NCI-H226 (cell line): ENCODE measurements at places on chromosomes 16 and 17.
A peak's percentile ranks its signal among the peaks of the same experiment; 100 is the strongest.

GRCh38 chr17:67646472-67646871 is 71.3 kb upstream of the NOL11 start:
- DNase-seq = no peak

- no peak for DNase-seq
Measured at GRCh38 chr17:78766743-78767294, 15.3 kb downstream of the CYTH1 start.

- DNase-seq = no peak
Measured at GRCh38 chr16:83302853-83303252, 504.9 kb upstream of the HSBP1 start.

GRCh38 chr17:1060991-1061390 is 64.1 kb downstream of the TIMM22 start:
- peak; percentile 95 for DNase-seq

DNA sequence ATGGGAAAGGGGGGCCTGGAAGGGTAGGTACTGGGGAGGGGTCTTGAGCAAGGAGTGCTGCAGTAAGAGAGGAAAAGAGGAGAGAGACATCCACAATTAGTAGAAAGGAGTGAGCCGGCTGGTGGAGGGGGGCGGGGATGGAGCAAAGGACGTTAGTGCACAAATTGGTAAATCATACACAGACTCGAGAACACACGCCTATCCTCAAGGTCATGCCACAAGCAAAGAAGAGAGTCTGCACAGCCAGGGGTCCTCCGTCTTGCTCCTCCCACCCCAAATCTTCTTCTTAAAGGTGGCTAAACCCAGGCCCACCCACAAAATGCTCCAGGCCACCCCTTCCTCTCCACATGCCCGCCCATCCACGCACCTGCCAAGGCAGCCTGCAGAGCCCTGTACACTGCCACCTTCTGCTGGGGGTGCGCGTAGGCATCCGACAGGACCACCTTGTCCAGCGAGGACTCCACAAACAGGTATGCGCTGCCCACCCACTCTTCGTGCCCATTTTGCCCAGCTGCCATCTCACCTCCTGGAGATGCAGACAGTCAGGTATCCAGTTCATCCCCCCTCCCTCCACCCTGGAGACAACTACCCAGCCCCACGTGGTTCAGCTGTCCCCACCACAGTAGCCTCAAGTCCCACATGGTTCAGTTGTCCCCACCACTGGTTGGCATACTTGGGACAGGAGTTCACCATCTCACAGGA is 3.4 kb downstream of the TRADD start:
- DNase-seq = no peak

DNA sequence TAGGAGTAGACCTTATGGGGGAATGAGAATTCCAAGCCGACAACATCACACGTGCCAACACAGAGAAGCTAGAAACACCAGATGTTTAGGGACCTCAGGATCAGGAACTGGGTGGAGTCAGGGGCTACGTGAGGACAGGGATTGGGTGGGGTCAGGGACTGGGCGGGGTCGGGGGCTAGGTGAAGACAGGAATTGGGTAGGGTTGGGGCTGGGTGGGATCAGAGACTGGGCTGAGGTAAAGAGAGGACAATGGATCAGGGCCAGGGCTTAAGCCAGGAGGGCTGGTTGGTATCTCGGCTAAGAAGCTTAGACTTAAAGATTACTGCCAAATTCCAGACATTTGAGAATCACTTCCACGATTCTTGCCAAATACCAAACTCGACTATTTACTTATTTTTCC is 11.6 kb downstream of the TEKT5 start:
- DNase-seq = peak; percentile 14

- DNase-seq = no peak
Measured at GRCh38 chr16:26102369-26102768, 410.6 kb downstream of the HS3ST4 start.

DNA sequence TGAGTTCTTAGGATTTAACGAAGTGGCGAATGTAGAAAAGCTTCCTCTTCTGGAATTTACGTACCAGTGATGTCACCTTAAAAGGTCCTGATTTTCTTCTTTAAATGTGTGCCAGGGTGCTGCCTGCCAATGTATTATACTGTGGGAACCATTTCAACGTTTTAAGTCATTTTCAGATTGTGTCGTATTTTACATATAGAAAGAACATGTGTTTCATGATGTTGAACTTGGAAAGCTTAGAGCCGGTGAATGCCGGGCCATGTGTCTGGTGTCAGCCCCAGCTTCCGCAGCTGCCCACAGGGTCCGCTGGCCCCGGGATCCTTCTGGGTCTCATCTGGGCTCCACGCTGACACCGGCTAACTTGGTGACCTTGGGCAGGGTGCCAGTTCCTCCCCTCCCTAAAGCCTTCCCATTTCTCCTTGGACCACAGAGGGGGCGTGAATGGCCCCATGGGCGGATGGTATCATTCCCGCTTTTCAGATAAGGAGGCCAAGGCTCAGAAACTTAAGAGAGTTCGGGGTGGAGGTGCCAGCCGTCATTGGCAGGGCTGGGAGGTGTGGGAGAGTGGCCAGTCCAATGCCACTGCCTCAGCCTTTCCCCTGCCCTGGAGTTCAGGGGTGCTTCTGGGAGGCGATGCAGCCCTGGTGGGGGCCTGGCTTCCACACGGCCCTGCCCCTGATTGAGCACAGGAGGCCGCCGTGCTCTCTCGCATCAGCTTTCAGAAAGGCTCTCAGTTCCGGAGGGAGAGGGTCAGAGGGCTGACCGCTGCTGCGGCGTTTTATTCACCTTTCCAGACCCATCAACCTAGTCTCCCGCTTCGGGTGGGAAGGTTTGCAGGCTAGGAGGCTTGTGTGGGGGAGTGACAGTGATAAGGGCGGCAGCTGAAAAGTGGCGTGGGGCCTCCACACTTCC is 68.8 kb upstream of the CIBAR2 start:
- DNase-seq = no peak

- no peak for DNase-seq
Measured at GRCh38 chr17:39750131-39751015, 12.6 kb downstream of the GRB7 start.

DNA sequence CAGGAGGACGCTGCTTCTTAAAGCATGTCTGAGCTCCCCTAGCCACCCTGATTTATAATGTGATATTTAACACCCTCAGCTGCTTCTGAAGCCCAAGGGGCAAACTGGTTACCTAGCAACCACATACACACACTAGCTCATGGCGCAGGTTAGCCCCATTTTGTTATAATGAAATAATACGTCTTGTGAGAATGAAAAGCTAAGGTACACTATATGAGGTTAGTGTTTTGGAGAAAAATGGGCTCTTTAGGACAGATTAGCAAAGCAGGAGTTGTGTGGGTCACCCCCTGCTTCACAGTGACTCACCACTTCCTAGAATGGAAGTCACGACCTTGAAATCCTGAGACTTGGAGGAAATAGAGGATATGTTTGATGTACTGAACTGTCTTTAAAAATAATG is 404.8 kb upstream of the HSBP1 start:
- no peak for DNase-seq

DNA sequence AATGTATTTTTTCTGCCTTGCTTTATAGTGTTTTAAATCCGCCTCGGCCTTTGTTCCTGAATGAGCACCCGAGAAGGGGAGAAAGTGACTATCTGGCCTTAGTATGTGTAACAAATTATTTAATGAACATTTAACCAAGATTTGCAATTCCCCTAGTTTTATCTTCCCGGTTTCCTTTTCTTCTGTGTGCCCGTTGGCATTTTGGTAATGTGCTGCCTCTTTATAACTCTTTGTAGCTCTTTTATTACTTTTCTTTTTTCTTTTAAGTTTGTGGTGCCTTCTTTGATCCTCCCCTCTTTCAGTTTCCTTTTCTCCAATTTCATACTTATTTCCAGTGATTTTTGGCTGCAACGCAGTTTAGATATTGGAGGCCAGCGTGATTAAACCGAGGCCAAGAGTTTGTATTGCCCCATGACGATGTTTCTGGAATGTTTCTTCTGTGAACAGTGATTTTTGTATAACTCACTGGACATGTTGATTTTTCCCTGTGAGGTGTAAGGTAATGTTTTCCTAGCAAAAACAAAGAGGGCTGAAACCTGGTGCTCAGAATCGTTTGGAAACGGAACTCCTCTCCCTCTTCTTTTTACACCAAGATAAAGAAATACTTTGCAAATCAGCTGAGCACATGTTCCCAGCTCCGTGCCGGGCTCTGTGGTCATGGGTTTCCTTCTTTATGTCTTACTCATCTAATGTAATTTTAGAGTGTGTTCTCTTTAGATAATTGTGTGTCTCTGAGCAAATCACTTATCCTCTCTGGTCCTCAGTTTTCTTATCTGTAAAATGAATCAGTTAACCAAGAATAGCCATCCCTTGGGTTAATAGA is 344.3 kb downstream of the WWOX start:
- DNase-seq = no peak

DNA sequence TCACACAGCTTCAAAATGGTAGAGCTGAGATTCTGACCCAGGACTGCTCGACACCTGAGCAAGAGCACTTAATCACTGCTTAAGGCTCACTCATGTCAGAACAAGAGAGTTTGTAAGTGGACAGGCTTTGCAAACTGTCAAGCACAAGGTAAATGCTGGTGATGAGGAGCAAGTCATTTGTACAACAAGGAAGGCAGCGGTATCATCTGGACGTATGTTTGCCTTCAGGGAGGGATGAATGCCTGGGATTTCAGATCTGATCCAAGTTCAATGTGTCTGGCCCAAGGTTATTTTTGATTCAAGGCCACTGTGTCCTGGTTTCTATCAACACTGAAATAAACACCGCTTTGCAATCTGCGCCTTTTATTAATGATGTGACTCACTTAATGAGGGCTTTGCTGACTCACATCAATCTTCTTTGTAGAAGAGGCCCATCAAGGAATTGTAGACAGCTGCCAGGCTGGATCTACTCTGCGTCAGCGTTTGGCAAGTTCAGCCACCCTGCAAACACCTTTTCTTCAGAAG is 174.4 kb upstream of the HS3ST3A1 start:
- DNase-seq = no peak

GRCh38 chr17:51493206-51493605 is 232.9 kb downstream of the UTP18 start:
- DNase-seq = no peak

DNA sequence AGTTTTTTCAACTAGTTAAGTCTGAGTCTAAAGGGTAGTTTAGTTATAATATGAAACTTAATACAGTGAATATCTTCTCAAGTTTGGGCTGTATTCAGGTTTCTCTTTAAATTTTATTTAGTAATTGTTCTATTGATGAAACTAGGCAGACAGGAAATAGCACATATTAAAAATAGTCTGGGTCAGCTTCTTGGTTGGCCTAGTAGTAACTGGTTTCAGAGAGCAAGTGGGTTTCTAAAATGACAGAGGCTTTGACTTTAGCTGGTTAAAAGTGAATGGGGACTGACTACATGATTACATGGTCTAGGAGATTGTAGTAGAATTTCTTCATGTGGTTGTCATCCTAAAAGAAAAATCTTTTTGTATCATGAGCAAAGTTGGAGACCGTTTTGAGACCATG is 46.8 kb downstream of the OMG start:
- no peak for DNase-seq

- no peak for DNase-seq
Measured at GRCh38 chr17:4586043-4586442, 1.7 kb downstream of the SMTNL2 start.

DNA sequence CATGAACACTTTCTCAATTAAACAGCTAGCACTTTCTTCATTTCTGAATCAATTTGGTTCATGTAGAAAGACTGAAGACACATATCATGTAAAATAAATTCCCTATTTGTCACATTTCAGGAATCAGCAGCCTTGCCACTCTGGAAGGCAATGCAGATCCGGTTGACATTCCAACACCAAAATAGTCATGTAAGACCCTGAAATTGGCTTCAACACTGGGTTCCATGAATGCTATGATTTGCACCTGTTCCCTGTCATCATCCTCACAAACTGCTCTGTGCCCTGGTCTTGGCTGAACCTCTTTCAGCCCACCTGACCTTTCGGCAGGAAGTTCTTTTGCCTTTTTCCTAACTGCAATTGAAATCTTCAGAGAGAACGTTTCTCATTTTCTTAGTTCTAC is 156.9 kb downstream of the CDH8 start:
- no peak for DNase-seq
